ENCODE measurements at places on chromosomes 2 and 18. TPM values are rescaled to one million over a fixed set of nuclear protein-coding genes. Genes with fewer than 3 reads are reported as not detected.
A peak's percentile ranks its signal among the peaks of the same experiment; 100 is the strongest.

The LTBP1 gene
- 5.1 TPM for total RNA-seq

The PTPRN gene
- not detected for total RNA-seq

The CCDC148 gene
- total RNA-seq = 0.59 TPM

DNA sequence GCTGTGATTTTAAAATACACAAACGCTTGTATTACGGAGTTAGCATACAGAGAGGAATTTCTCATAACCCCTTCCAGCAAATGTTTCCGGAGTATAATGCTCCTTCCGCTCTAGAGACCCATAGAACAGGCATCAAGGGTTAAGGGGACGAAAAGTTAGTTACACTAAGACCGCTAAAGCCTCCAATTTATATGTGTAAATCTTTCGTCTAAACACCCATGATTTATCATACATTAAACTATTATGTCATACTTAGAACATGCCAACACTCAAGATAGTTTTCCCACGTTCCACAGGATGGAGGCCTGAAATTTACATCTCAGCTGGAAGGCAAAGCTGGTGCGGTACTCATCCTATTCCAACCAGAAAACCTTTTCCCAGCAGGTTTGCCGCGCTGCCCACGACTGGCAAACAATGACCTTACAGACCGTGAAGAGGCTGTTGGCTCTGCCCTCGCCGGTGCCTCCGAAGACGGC is 650 bp downstream of the ORMDL1 start:
- no peak for DNase-seq

The TCF4 gene
- 0.42 TPM for total RNA-seq

- DNase-seq = no peak
These were observed 156.2 kb upstream of the KCNH7 start for GRCh38 chr2:162994718-162995117.

The SERPINB11 gene
- not detected for total RNA-seq

DNA sequence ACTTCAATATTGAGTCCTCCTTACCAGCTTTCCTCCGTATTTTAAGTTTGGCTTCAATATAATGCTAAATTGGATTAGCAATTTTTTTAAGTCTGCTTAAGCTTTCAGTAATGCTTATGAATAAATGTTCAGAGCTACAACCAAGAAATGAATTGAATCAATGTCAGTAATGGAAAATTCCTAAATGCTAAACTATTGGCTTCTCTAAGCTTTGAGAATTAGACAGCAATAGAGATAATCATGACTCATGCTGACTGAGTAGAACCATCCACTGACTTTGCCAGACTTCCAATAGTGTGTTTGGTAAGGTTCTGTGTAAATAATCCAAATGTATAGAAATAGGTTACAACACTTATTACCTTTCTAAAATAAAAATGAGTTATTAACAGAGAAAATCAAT is 8.9 kb upstream of the PDE1A start:
- no peak for DNase-seq

DNA sequence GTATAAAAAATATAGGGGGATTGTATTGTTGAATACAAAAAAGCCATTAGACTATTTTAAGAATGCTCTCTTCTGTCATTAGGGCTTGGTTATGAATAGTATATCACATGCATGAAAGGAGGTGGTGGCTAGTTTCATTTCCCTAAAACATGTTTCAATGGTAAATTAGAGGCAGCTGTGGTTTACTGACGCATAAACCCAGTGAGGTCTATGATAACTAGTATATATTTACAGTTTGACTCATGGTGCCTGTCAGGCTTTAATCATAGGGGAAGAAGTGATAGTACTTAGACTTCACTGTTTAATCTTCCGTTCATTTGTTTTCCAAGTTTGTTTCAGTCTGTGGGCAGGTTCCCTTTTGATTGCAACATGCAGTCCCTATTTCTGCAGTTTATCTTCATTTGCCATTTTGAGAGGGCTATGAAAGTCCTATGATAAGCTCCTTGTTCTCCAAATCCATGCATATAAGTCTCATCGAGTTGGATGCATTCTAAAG is 55.1 kb upstream of the MAP4K3 start:
- no peak for DNase-seq

DNA sequence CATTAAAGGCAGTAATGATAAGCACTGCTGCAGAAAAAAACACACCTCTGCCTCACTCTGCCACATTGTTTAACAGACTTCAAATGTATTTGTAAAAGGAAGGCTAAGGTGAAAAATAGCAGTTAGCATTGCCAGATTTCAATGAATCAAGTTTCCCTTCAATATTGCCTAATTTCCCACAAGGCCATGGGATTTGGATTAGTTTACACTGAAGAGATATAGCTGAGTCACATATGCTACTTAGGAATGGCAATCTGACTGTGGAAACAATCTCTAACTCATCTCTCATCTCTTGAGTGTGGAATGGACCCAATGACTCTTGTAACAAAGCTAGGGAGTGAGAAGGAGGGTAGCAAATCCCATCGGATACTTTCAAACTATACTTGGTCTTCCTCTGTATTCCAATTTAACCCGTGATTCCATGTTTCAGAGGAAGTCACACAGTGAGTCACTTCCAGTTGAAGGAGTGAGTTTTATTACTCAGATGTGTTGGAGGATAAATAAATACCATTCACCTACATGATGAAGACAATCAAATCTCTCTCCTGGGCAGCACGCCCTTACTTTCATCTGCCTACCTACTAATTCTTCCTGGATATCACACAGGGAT is 5.1 kb downstream of the B4GALT6 start:
- peak; percentile 63 for DNase-seq

The TDRD15 gene
- total RNA-seq = not detected

- no peak for DNase-seq
These were observed 6.7 kb downstream of the SERPINB2 start for GRCh38 chr18:63894106-63894772.

DNA sequence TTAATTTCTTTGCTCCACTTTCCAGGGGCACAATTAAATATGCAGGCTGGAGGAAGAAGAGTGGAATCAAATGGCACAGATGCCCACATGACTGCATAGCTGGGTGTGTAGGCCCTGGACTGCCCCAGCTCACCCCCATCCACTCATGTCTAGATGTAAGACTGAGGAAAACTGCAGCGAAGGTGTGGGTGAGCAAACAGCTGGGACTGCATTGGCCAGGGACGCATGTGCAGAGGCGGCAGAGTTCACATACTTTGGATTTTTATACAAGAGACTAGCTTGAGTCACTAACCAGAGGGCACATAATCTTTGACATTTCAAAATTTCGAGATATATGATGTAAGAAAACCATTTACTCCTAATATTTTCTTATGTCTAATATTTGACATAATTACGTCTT is 60.1 kb downstream of the SPIRE1 start:
- peak; percentile 47 for DNase-seq

The TAF1B gene
- 27.9 TPM for total RNA-seq

GRCh38 chr2:18219676-18220075 is 340.8 kb downstream of the RDH14 start:
- DNase-seq = no peak

DNA sequence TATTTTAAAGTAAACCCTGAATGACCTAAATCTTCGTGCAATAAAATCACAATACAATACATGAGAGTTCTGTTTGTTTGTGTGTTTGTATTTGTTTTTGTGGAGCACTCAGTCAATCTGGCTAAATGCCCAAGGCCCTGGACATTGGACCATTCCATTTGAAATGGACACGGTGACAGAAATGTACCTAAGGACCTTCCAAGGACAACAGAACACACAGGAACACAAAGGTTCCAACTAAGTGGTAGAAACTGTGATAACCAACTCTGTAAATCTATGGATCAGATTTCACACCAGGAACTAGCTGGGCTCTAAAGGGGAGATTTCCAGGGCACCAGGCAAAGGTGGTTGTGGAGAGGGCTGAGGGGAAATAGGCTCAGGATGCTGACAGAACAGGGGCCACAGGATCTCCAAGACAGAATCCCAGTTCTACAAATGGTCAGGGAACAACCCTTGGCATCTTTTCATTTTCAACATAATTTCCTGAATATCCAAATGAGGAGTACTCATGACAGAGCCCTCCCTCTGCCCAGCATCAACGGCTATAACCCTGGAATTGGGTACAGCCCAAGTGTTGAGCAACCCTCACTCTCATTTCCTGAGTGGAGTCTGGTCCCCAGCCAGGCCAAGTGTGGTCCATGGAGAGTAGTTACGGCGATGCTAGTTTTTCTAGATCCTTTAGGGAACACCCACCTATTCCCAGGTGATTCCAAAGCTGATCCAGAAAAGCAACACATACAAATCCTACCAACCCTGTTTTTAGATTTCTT is 78.4 kb downstream of the NCKAP5 start:
- DNase-seq = no peak

DNA sequence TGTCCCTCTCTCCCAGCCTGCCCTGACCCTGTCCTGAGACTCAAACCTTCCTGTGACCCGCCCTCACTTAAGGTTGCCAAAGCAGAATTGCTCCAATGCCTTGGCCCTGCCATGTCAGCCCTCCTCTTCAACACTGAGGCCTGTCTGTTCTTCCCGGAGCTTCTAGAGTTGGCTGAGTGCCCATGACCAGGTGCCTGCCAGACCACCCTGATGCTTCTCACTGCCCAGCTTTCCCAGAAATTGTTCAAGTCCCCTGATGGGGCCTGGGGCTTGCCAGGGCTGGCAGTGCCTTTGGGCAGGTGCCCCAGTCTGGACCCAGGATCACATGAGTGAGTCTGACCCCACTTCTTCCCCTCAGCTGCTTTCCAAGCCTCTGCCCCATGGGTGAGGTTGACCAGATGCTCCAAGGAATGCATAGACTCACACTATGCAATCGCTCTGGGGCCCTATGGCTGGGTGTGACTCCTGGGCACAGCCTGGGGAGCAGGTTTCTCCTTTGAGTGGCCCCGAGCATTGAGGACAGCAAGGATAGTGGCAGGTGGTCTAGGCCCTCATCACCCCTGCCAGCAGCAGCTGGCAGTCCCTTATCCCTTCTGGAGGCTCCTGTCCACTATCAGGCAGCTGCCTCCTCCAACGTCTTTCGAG is 3.1 kb upstream of the INPP5D start:
- DNase-seq = no peak

DNA sequence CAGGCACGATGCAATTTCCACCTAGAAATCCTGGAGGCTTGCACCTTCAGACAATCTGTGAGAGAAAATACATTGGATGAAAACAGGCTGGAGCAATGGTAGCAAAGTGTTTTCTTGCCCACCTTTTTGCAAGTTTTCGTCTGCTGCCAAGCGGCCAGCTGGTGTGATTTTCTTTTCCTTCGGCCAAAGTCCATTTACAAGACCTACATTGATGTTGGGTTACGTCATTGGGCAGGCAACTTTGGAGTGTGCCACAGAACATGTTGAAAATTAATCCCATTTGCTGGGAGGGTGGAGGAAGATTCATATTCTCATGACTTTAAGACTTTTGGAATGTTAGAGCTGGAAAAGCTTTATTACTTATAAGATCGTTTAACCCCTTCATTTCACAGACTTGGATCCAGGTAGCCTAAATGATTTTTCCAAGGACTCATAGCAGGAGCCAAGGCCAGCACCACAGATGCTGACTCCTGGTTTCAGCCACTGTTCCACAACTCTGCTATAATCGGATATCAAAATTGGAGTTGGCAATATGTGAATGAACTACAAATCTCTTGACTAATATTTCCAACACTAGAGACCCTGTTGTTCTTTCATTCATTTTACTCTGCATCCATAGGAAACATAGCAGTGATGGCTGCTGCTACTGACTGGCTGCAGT is 352.1 kb downstream of the RND3 start:
- DNase-seq = no peak

DNA sequence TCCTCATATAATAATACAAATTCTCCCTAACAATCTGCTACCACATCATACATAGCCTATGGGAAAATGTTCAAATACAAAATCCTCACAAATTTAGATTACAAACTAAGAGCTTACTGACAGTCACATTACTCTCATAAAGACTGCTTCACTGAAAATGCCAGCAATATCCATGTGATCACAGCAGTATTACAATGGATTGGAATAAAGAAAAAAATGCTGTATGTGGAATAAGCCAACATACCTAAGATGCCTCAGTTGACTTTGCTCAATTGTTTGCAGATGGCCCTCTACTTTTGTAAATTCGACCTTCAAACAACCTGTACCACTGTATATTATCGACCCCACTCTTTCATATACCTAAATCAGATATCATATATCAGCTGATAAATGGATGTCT is 88.7 kb downstream of the DYM start:
- DNase-seq = no peak

The POU3F3 gene
- not detected for total RNA-seq

- DNase-seq = no peak
These were observed 88.7 kb downstream of the ARHGEF33 start for GRCh38 chr2:38978296-38978903.

- DNase-seq = no peak
These were observed 155.5 kb downstream of the MYT1L start for GRCh38 chr2:2175381-2176090.

- DNase-seq = no peak
These were observed 19.5 kb downstream of the FBXO41 start for GRCh38 chr2:73264783-73265182.

DNA sequence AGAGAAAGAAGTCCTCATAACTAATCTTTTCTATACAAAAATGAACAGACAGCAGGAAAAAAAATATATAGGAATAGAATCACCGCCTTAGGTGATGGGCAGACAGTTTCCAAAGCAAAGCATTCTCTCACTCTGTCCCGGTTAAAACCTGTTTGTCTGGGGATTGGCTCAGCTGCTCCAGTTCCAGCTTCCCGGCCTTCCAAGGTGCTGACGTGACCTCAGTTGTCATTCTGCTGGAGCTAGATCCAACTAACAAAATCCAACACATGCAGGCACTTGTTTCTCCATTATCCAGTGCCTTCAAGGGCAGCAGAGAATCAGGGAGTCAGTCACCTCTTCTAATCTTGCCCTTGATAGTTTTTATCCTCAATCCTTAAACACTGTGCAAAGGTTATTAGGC is 52.8 kb downstream of the IKZF2 start:
- no peak for DNase-seq

DNA sequence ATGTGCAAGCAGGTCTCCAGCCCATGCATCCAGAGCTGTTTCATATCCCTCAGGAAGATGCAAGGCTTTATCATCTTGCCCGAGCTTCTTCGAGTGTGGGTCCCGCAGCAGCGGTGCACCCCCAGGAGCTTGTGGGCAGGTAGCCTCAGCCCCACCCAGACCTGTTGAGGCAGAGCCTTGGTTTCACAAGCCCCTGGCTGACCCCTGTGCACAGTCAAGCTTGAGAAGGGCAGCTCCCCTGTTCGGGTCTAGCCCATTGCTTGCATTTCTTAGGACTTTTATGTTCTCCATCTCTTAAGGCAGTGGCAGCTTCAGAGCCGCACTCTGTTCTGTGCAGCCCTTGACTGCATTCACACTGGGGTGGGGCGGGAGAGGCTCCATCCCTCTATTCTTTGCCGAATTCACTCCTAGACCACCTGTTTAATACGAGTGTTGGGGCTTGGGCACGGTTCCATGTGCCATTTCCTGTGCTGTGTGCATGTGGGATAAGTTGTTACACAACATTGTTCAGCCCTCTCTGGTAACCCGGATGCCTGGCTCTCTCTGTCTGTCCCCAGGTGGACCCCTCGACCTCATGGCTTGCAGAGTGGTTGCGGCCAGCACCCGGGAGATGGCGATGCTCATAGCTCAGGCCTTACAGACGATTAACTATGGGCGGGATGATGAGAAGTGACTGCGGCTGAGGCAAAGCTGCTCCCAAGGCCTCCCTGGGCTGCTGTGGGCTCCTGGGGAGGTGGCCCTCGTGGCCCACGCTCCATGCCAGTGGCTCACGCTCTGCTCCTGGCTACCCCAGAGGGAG is 48.7 kb downstream of the IMPA2 start:
- no peak for DNase-seq

The UGT1A5 gene
- not detected for total RNA-seq

The FEV gene
- not detected for total RNA-seq

Data from HCT116 (cell line).